GM23338 (cell line): ENCODE measurements at places on chromosomes 7 and 10.
A peak's percentile ranks its signal among the peaks of the same experiment; 100 is the strongest.

GRCh38 chr7:153943457-153943856 is 108.7 kb upstream of the DPP6 start:
- H3K27me3 ChIP-seq, result no peaks in the 10 kb centered on the region
- H3K4me3 ChIP-seq, result no peak overlapping the region
- no peaks in the 10 kb centered on the region for H3K4me1 ChIP-seq
- no peak overlapping the region for H3K27ac ChIP-seq
- DNase-seq, result no peak
- H3K36me3 ChIP-seq, result peaks cover 14% of the 10 kb centered on the region; the same call in 1 of the 2 replicates

- peaks cover 40% of the 10 kb centered on the region for H3K27me3 ChIP-seq
- no peak overlapping the region for H3K27ac ChIP-seq
- H3K4me3 ChIP-seq, result peak overlapping the region; percentile 78
Measured at GRCh38 chr7:122885583-122886356, 490 bp downstream of the CADPS2 start.

GRCh38 chr7:6647080-6647479 is 10.0 kb downstream of the ZNF316 start:
- DNase-seq, result no peak
- no peak overlapping the region for H3K4me3 ChIP-seq
- no peaks in the 10 kb centered on the region for H3K36me3 ChIP-seq
- no peak overlapping the region for H3K27ac ChIP-seq

GRCh38 chr7:8197994-8198698 is 63.8 kb downstream of the ICA1 start:
- H3K36me3 ChIP-seq, result no peaks in the 10 kb centered on the region
- H3K27ac ChIP-seq, result no peak overlapping the region
- H3K4me3 ChIP-seq, result no peak overlapping the region
- no peaks in the 10 kb centered on the region for H3K27me3 ChIP-seq
- no peak for DNase-seq
- no peaks in the 10 kb centered on the region for H3K4me1 ChIP-seq

- H3K4me1 ChIP-seq, result no peaks in the 10 kb centered on the region
Measured at GRCh38 chr10:96529634-96530279, 16.0 kb upstream of the TLL2 start.

DNA sequence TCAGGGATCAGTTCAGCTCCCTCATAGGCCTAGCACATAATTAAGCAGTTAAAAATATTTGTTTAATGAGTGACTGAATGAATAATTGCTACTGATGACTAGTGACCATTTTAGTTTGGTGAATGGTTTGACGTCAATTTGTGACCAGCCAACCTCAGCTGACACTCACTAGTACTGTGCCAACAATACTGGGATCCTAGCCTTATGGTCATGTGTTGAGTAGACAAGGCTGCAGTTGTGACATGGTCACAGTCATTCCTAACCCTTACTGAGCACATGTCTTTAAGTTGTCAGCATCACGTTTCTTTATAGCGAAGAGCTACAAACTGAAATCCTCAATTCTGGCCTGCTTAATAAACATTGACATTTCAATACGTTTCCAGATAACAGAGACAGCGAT is 86.9 kb upstream of the SLC26A5 start:
- DNase-seq, result no peak
- no peaks in the 10 kb centered on the region for H3K36me3 ChIP-seq
- no peak overlapping the region for H3K4me3 ChIP-seq
- no peaks in the 10 kb centered on the region for H3K4me1 ChIP-seq

- no peak overlapping the region for H3K4me3 ChIP-seq
- no peaks in the 10 kb centered on the region for H3K36me3 ChIP-seq
- peak overlapping the region; percentile 6; the same call in 1 of the 2 replicates for H3K27ac ChIP-seq
- no peak for DNase-seq
- peaks cover 12% of the 10 kb centered on the region; the same call in 1 of the 2 replicates for H3K4me1 ChIP-seq
- no peaks in the 10 kb centered on the region for H3K27me3 ChIP-seq
Measured at GRCh38 chr7:14144538-14144937, 155.1 kb upstream of the ETV1 start.

DNA sequence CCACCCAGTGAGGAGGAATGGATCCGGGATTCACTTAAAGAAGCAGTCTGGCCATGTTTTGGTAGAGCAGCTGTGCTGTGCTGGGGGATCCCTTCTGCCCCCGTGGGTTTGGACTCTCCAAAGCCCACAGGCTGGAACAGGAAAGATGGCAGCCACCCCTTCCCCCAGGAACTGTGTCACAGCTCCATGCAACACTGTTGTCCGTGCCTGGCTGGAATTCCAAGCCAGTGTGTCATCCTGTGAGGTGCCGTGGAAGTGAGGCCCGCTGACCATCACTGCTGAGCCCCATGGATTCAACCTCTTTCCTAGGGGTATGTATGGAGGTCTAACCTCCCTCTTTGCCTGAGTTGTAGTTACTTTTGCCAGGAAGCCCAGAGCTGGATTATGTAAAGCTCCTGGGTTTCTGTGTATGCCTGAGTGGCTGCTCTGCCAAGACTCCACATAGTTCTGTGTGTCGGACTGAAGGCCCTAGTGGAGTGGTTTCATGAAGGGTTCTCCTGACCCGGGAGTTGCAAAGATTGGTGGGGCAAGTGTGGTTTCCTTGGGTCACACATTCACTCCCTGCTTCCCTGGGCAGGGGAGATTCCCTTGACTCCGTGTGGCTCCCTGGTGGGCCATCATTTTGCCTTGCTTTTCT is 35.1 kb upstream of the PCGF5 start:
- no peak for DNase-seq
- no peaks in the 10 kb centered on the region for H3K4me1 ChIP-seq
- H3K36me3 ChIP-seq, result no peaks in the 10 kb centered on the region
- H3K27me3 ChIP-seq, result no peaks in the 10 kb centered on the region

- H3K4me1 ChIP-seq, result no peaks in the 10 kb centered on the region
- H3K27ac ChIP-seq, result no peak overlapping the region
- DNase-seq, result no peak
- H3K4me3 ChIP-seq, result no peak overlapping the region
Measured at GRCh38 chr10:28910956-28911355, 233.6 kb downstream of the BAMBI start.

DNA sequence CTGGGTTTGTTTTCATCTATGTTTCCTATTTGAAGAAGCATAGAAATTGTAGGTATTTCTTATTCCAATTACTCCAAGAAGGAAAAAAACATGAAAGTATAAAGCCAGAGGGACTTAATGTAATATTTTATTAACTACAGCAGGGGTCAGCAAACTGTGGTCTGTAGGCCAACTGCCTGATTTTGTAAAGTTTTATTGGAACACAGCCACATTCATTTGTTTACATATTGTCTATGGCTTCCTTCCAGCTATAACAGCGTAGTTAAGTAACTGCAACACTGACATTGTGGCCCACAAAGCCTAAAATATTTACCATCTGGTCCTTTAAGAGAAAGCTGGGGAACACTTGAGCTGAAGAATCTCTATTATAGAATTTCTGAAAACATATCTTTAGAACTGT is 306.2 kb downstream of the BICC1 start:
- no peaks in the 10 kb centered on the region for H3K27me3 ChIP-seq
- no peaks in the 10 kb centered on the region for H3K36me3 ChIP-seq
- no peaks in the 10 kb centered on the region for H3K4me1 ChIP-seq
- H3K27ac ChIP-seq, result no peak overlapping the region
- no peak for DNase-seq

DNA sequence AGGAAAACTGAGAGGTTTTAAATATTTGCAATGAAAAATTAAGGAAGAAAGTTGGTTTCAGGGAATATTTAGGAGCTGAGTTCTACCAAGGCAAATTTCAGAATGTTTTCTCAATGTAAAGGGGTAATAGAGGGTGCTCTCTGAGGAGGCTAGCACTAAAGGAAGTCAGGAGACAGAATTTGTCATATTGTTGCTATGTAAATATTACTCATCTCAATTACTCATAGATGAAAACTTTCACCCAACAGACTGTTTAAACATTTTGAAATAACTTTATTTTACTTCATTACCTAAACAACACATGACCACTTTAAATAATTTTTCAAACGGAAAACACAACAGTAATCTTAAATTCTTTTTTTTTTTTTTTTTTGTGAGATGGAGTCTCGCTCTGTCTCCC is 274.8 kb upstream of the NRG3 start:
- no peak for DNase-seq
- peaks cover 8% of the 10 kb centered on the region; the same call in 1 of the 2 replicates for H3K4me1 ChIP-seq
- H3K4me3 ChIP-seq, result no peak overlapping the region
- no peaks in the 10 kb centered on the region for H3K27me3 ChIP-seq

- no peak overlapping the region for H3K4me3 ChIP-seq
- H3K36me3 ChIP-seq, result no peaks in the 10 kb centered on the region
- peaks cover 17% of the 10 kb centered on the region for H3K4me1 ChIP-seq
Measured at GRCh38 chr7:151142686-151143040, 24.8 kb downstream of the GBX1 start.

DNA sequence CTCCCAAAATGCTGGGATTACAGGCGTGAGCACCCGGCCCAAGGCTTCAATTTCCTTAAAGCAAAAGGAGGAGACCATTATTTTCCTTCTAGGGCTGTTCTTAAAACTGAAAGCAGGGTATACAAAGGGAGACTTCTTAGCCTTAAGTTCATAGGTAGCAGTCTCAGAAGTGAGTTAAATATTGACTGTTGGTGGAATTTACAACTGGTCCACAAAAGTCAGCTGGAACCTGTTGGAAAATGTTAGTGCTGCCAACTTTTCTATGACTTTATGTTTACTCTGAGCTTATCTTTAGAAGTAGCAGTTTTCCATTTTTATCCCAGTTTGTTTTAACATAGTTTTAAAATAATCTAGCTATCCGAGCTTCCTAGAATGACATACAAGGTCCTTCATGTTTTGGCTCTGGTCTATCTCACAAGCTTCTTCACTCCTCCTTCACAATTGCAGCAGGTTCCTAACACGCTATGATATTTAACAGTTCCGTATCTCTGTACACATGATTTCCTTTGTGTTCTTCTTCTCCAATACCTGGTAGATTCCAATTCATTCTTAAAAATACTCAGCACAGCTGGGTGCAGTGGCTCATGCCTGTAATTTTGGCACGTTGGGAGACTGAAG is 3.3 kb downstream of the SLC26A3 start:
- H3K4me1 ChIP-seq, result no peaks in the 10 kb centered on the region
- H3K36me3 ChIP-seq, result no peaks in the 10 kb centered on the region
- H3K27ac ChIP-seq, result no peak overlapping the region
- DNase-seq, result no peak

- H3K27me3 ChIP-seq, result no peaks in the 10 kb centered on the region
- H3K4me1 ChIP-seq, result no peaks in the 10 kb centered on the region
- H3K4me3 ChIP-seq, result no peak overlapping the region
- DNase-seq, result no peak
- H3K36me3 ChIP-seq, result no peaks in the 10 kb centered on the region
Measured at GRCh38 chr7:110224643-110225042, 866.3 kb upstream of the LRRN3 start.

- peaks cover 22% of the 10 kb centered on the region for H3K36me3 ChIP-seq
- no peak overlapping the region for H3K27ac ChIP-seq
- H3K4me1 ChIP-seq, result no peaks in the 10 kb centered on the region
- no peak for DNase-seq
- H3K4me3 ChIP-seq, result no peak overlapping the region
Measured at GRCh38 chr10:100939763-100940344, 27.1 kb downstream of the SLF2 start.

DNA sequence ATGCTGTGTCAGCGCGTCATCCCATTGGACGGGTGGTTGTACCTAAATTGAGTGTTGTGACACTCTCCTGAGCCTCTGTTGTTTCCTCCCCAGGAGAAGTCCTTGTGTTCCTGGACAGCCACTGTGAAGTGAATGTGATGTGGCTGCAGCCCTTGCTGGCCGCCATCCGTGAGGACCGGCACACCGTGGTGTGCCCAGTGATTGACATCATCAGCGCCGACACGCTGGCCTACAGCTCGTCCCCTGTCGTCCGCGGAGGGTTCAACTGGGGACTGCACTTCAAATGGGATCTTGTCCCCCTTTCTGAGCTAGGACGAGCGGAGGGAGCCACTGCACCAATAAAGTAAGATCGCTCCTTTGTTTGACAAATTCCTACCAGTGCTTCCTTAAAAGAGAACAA is 82.5 kb downstream of the GALNT11 start:
- H3K4me1 ChIP-seq, result no peaks in the 10 kb centered on the region
- no peaks in the 10 kb centered on the region for H3K27me3 ChIP-seq
- no peak for DNase-seq
- no peak overlapping the region for H3K27ac ChIP-seq
- no peaks in the 10 kb centered on the region for H3K36me3 ChIP-seq

- peaks cover 5% of the 10 kb centered on the region; the same call in 1 of the 2 replicates for H3K36me3 ChIP-seq
- DNase-seq, result no peak
- no peaks in the 10 kb centered on the region for H3K27me3 ChIP-seq
- no peak overlapping the region for H3K4me3 ChIP-seq
Measured at GRCh38 chr10:127976701-127977356, 69.9 kb downstream of the PTPRE start.

GRCh38 chr7:29375641-29376562 is 181.3 kb downstream of the CHN2 start:
- no peaks in the 10 kb centered on the region for H3K36me3 ChIP-seq
- DNase-seq, result peak; percentile 46
- H3K4me3 ChIP-seq, result no peak overlapping the region
- H3K4me1 ChIP-seq, result no peaks in the 10 kb centered on the region
- H3K27ac ChIP-seq, result no peak overlapping the region

DNA sequence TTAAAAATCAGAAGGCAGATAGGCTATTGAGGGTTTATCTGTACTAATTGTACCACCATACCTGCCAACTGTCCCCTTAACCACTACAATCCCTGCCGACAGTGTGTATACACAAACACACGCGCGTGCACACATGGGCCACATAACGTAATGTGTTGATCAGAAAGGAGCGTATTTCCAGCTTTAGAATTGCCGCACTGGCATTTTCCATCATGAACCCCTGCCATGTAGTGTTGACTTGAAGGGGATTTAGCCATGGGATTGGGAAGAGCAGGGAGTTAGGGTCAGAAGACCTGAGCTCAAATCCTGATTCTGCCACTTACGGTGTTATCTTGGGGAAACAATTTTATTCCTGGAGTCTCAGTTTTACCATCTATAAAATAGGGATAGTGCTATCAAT is 158.9 kb downstream of the TCF7L2 start:
- H3K4me1 ChIP-seq, result peaks cover 22% of the 10 kb centered on the region
- no peak overlapping the region; the same call in 1 of the 2 replicates for H3K27ac ChIP-seq
- H3K36me3 ChIP-seq, result no peaks in the 10 kb centered on the region
- no peak for DNase-seq
